HT1080 (cell line): ENCODE measurements at places on chromosomes 4 and X. TPM values are rescaled to one million over a fixed set of nuclear protein-coding genes. Genes with fewer than 3 reads are reported as not detected.

VGLL1 gene
- total RNA-seq, result not detected in 2 replicates

SMR3B gene
- total RNA-seq, result not detected in 2 replicates

GNRHR gene
- not detected in 2 replicates for total RNA-seq

HMX1 gene
- total RNA-seq, result not detected in 2 replicates

AREG gene
- total RNA-seq, result 1.4 and 1.9 TPM in 2 replicates

ARAF gene
- total RNA-seq, result 25.0 and 32.4 TPM in 2 replicates

TCEAL6 gene
- not detected in 2 replicates for total RNA-seq

CLNK gene
- not detected in 2 replicates for total RNA-seq

NRK gene
- total RNA-seq, result not detected in 2 replicates

SPANXD gene
- 0.30 and 0.40 TPM in 2 replicates for total RNA-seq

FAAH2 gene
- 0.03 TPM in 1 of 2 replicates, not detected in the other for total RNA-seq

CENPVL2 gene
- total RNA-seq, result not detected in 2 replicates

ADH1A gene
- not detected in 2 replicates for total RNA-seq

XPNPEP2 gene
- total RNA-seq, result not detected in 2 replicates

TMSB15A gene
- total RNA-seq, result 2.7 and 2.8 TPM in 2 replicates

GAGE2A gene
- 5.9 and 15.7 TPM in 2 replicates for total RNA-seq

RAB9A gene
- total RNA-seq, result 15.9 and 17.1 TPM in 2 replicates

GLOD5 gene
- not detected in 2 replicates for total RNA-seq

RBM3 gene
- total RNA-seq, result 169 and 174 TPM in 2 replicates

AIMP1 gene
- 29.6 and 30.1 TPM in 2 replicates for total RNA-seq

GASK1B gene
- 0.21 TPM in 1 of 2 replicates, not detected in the other for total RNA-seq

CXCL1 gene
- total RNA-seq, result not detected in 2 replicates

CCKAR gene
- total RNA-seq, result not detected in 2 replicates

OTUD6A gene
- total RNA-seq, result not detected in 2 replicates

SATL1 gene
- not detected in 2 replicates for total RNA-seq

FGF13 gene
- 4.8 and 4.9 TPM in 2 replicates for total RNA-seq

ARHGAP24 gene
- 3.3 and 5.8 TPM in 2 replicates for total RNA-seq

DCAF4L1 gene
- total RNA-seq, result 0.19 and 0.33 TPM in 2 replicates

CFAP97 gene
- 28.7 and 29.7 TPM in 2 replicates for total RNA-seq

DMP1 gene
- total RNA-seq, result not detected in 2 replicates

C4orf54 gene
- total RNA-seq, result under 0.01 TPM in 1 of 2 replicates, not detected in the other
